ENCODE measurements at places on chromosomes 5 and 9.

- no peak overlapping the region for H3K27ac ChIP-seq
- no peak for DNase-seq
- H3K4me3 ChIP-seq, result no peak overlapping the region
These were observed 385.2 kb upstream of the SEMA6A start for GRCh38 chr5:116959843-116960242.

DNA sequence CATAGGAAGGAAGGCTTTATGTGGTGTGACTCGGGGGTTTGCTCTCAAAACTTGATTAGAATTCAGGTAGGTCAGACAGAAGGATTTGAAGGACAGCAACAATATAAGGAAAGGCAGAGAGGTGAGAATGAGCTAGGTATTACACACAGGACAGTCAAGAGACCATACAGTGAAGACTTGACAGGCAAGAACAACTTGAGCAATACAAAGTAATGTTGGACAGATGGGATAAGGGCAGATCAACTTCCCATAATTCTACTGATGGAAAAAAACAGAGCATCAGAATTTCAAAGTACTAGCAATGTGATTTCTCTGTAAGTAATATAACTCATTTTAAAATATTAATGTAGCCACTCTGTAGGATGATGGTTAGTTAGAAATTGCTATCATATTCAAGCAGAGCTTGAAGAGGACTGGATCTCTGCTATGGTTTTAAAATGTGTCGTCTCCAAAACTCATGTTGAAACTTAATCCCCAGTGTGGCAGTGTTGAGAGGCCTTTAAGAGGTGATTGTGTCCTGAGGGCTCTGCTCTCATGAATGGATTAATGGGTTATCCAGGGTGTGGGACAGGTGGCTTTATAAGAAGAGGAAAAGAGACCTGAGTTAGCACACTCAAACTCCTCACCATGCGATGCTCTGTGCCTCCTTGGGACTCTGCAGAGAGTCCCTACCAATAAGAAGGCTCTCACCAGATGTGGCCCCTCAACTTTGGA lies 22.4 kb upstream of the HOMER1 start:
- no peaks in the 10 kb centered on the region for H3K36me3 ChIP-seq
- H3K27me3 ChIP-seq, result no peaks in the 10 kb centered on the region
- no peak overlapping the region for H3K4me3 ChIP-seq
- no peaks in the 10 kb centered on the region for H3K4me1 ChIP-seq
- no peak for DNase-seq
- no peak overlapping the region for H3K27ac ChIP-seq

GRCh38 chr5:37197340-37198050 lies 51.7 kb downstream of the CPLANE1 start:
- no peaks in the 10 kb centered on the region for H3K36me3 ChIP-seq
- no peaks in the 10 kb centered on the region for H3K27me3 ChIP-seq
- no peak overlapping the region for H3K4me3 ChIP-seq

DNA sequence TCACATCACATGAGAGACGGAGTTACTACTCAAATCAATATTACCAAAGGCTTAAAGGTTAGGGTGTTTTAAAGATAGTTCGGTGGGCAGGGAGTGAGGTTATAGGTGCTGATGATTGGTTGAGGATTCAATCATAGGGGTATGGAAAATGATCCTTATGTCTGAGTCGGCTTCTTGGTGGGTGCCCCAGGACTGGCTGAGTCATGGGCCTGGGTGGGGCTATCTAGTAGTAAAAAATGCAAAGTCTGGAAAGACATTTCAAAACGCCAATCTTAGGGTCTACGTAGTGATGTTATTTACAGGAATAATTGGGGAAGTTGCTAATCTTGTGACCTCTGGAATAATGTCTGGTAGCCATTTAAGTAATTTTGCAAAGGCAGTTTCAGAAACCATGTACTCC lies 15.2 kb upstream of the SPIN1 start:
- H3K36me3 ChIP-seq, result no peaks in the 10 kb centered on the region
- H3K27me3 ChIP-seq, result no peaks in the 10 kb centered on the region
- no peak overlapping the region for H3K4me3 ChIP-seq
- H3K27ac ChIP-seq, result no peak overlapping the region
- H3K4me1 ChIP-seq, result no peaks in the 10 kb centered on the region

DNA sequence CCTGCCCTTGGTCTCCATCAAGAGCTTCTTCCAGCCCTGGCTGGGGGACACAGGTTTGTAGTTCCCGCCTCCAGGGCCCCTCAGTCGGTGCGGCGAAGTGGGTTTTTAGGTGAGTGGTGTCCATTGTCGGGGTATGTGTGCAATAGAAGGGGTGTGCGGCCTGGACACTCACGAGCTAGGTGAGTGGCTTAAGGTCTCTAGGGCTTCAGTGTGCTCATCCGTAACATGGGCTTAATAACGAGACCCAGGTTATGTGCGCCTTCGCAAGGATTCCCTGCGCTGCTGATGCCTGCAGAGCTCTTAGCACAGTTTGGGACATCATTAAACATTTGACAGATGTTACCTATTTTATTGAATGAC lies 656 bp downstream of the CEP78 start:
- peaks cover 13% of the 10 kb centered on the region for H3K4me1 ChIP-seq
- no peaks in the 10 kb centered on the region for H3K36me3 ChIP-seq
- H3K4me3 ChIP-seq, result peak overlapping the region; percentile 78
- DNase-seq, result no peak
- H3K27ac ChIP-seq, result peak overlapping the region; percentile 78

DNA sequence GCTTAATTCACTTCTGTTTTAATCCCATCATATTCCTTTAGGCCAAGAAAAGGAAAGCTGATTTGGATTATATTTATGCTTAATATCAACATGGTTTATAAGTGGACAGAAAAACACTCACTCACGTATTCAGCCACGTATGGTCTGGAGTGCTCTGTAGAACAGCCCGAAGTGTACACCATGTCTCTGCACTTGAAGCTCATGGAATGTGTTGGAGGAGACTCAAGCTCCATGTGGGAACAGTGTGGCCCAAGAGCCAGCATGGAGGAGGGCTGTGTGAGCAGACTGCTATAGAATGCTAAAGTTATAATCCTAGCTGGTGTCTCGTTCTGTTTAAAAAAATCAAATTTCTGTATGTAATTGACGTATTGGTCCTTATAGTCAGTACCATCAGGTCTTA lies 32.9 kb downstream of the OTULINL start:
- H3K36me3 ChIP-seq, result peaks cover 22% of the 10 kb centered on the region
- no peaks in the 10 kb centered on the region for H3K4me1 ChIP-seq
- no peak overlapping the region for H3K27ac ChIP-seq
- no peak overlapping the region for H3K4me3 ChIP-seq
- DNase-seq, result no peak

Data from upper lobe of left lung (tissue), 6 donors.